ENCODE measurements at places on chromosomes 7 and 10. TPM values are rescaled to one million over a fixed set of nuclear protein-coding genes. Genes with fewer than 3 reads are reported as not detected.

BBIP1 gene
- 15.2 TPM for total RNA-seq

ZNF488 gene
- not detected for total RNA-seq

ADIRF gene
- 374 TPM for total RNA-seq

MACC1 gene
- 6.9 TPM for total RNA-seq

CYTH3 gene
- 29.5 TPM for total RNA-seq

ANK3 gene
- total RNA-seq: 65.3 TPM

SPAG6 gene
- total RNA-seq: not detected

STEAP1 gene
- 24.3 TPM for total RNA-seq

GSTO2 gene
- total RNA-seq: 13.8 TPM

GPR15LG gene
- 98.0 TPM for total RNA-seq

GTPBP4 gene
- total RNA-seq: 24.8 TPM

TDRD1 gene
- total RNA-seq: not detected

CTAGE6 gene
- total RNA-seq: 1.7 TPM

NACAD gene
- 9.6 TPM for total RNA-seq

IL2RA gene
- not detected for total RNA-seq
